AG09319 (cell line): ENCODE measurements at places on chromosomes 5 and 9.

DNA sequence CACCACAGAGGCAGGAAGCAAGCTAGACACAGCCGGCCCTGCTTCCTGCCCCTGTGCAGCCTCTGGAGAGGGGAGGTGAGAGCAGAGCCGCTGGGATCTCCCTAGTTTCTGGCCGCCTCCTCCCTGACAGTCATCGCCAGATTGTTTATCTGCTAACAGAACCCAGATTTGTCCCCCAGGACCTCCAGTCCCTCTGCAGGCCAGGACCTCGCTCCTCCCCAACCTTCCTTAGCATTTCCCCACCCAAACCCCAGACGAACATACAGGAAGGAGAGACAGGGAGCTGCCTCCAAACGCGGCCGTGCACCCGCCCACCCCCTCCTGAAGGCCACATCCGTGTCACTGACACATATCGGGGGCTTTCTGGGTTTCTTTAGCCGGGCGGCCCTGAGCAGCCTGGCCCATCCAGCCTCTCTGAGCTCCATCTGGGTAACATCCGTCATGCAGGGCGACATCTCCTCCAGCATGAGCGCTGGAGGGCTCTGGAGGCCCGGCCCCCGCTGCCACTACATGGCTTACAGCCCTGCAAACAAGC lies 47.5 kb downstream of the DBH start:
- DNase-seq = no peak

- DNase-seq = no peak
Observed at GRCh38 chr5:23223846-23224245, 283.6 kb upstream of the PRDM9 start.

- no peak for DNase-seq
Observed at GRCh38 chr5:77200663-77201062, 9.8 kb upstream of the PDE8B start.

GRCh38 chr5:143865426-143866025 lies 53.6 kb downstream of the HMHB1 start:
- DNase-seq = no peak

- no peak for DNase-seq
Observed at GRCh38 chr9:111657051-111657450, 4.4 kb upstream of the GNG10 start.

DNA sequence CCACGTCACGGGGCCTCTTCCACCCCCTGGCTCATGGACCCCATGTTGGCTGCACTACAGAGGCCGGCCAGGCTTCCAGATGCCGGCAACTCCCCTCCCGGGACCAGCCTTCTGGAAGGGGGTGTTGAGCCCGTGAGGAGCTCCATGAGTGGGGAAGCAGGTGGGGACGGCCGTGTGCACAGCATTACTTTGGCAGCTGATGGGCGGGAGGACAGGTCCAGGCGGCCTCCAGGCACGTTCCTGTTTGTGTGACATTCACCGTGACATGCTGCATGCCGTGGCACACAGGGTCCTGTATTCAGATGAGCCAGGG lies 29.1 kb upstream of the ABO start:
- DNase-seq = no peak

- DNase-seq = no peak
Observed at GRCh38 chr9:21558615-21559401, 76.7 kb upstream of the IFNE start.

- no peak for DNase-seq
Observed at GRCh38 chr9:120676767-120677402, 37.4 kb downstream of the MEGF9 start.

- DNase-seq = no peak
Observed at GRCh38 chr5:88940713-88941112, 57.7 kb upstream of the MEF2C start.

DNA sequence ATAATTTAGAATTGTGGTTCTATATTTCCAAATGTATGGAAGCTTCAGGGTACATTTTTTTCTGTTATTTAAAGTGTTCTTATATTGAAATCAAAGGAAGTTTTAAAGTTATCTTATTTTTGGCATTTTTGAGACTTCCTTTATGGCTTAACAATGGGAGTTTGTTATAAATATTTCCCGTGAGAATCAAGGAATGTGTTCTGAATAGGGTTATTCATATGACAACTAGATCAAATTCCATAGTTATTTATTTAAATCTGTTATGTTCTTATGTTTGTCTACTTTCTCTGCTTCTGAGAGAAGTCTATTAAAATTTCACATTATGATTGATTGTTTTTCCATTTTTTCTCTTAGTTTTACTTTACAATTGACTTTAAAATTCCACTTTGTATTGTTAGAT lies 135.1 kb downstream of the ADAMTS16 start:
- no peak for DNase-seq

DNA sequence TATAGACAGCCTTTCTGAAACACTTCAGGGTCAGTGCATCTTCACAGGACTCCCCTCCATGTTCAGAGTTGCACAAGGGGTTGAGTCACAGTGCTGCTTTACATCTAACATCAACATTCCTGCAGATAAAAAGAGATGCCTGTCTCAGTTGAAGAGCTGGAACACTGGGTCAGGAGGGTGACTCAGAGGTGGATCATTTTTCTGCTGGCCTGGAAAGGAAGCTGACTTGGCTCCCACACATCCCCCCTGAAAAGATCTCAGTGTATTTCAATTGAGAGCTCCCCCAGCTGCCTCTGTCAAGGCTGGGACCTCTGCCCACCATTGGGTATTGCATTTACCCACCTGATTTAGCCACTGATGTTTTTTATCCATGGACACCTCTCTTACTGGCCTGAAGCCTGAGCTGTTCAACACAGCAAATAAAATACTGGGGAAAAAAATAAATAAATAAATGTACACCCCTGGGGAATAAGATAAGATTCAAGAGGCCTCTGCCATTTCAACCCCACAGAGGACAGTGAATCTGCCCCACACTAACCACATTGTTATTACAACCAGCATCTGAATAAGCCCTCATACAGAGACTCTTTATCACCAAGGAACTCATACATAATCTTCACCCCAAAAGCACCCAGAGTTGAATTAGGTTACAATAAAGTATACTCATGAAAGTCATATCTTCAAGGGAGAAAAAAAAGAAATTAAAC lies 716.4 kb downstream of the SEMA5A start:
- peak; percentile 85 for DNase-seq

DNA sequence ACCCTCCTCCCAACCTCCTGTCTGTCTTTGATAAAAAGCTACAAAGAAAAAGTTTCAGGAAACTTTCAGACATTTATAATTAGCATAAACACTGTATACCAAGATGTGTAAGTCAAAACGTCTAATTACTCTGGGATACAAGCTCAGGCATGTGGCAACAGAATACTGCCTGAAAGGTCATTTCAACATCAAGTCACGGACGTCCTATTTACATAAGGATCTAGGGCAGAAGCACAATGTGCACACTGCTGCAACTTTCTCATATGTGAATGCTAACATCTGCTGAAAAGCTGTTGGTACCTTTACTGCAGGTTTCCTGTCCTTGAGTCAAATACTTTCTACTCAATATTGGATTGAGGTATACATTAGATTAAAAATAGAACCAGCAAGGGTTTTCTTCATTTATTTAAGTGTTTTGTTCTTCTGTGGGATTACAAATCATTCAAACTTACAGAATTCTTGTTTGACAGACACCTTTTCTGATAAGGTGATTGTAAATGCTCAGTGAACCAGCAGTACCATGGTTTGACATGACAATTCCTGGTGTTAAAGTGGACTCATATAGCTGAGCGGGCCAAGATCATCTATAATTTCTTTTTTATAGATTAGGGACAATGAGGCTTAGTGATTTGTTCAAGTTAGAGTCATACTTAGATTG lies 36.8 kb downstream of the ELL2 start:
- DNase-seq = peak; percentile 19

GRCh38 chr5:178547753-178548415 lies 42.3 kb downstream of the COL23A1 start:
- DNase-seq = no peak

DNA sequence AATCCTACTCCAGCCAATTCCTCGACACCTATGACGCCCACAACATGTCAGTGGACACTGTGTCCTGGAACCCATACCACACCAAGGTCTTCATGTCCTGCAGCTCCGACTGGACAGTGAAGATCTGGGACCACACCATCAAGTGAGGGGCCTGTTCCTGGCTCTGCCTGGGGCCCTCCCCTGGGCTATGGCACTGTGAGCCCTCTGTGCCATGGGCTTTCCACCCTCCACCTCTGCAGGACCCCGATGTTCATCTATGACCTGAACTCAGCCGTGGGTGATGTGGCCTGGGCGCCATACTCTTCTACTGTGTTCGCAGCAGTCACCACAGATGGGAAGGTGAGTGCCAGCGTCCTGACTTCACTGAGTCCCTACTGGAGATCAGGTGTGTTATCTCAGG lies 8.4 kb downstream of the ENHO start:
- no peak for DNase-seq

- no peak for DNase-seq
Observed at GRCh38 chr5:62362701-62363100, 41.0 kb downstream of the DIMT1 start.

DNA sequence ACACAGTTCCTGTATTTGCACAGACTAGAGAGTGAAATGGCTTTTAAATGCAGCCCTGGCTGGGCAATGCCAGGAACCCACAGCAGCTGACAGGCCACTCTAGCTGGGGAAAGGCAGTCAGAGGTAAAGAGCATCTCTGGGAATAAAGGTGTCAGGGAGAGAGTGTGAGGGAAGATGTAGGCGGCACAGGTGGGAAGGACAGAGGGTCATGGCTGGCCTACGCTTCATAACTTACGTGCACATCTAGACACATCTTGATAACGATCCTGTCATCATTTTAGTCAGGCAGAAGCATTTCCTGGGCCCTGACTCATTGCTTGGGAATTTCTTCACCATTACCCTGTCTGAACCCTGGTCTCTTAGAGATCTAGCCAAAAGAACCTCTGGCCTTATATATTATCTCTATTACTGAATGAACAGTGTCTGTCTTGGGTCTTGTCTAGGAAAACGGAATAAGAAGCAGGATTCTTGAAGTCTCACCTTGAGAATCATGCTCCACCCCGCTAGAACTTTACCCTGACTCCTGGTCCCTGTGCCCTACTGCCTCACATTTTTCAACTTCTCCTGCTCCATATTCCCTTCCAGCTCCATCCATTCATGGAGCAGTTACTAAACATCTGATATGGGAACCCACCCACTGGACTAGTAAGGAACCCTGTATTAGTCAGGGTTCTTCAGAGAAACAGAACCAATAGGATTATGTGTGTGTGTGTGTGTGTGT lies 106.4 kb upstream of the ELL2 start:
- no peak for DNase-seq

- DNase-seq = no peak
Observed at GRCh38 chr9:1995084-1995483, 20.1 kb upstream of the SMARCA2 start.

GRCh38 chr5:142324136-142324870 lies 518 bp downstream of the SPRY4 start:
- DNase-seq = no peak
